WTC11 (cell line): ENCODE measurements at places on chromosomes 13 and 19. TPM values are rescaled to one million over a fixed set of nuclear protein-coding genes. Genes with fewer than 3 reads are reported as not detected.

NLRP7 gene
- total RNA-seq, result 4.1 to 6.8 TPM (median 5.0 TPM) in 3 replicates

NUMBL gene
- 30.3 to 38.6 TPM (median 34.9 TPM) in 3 replicates for total RNA-seq

DNA sequence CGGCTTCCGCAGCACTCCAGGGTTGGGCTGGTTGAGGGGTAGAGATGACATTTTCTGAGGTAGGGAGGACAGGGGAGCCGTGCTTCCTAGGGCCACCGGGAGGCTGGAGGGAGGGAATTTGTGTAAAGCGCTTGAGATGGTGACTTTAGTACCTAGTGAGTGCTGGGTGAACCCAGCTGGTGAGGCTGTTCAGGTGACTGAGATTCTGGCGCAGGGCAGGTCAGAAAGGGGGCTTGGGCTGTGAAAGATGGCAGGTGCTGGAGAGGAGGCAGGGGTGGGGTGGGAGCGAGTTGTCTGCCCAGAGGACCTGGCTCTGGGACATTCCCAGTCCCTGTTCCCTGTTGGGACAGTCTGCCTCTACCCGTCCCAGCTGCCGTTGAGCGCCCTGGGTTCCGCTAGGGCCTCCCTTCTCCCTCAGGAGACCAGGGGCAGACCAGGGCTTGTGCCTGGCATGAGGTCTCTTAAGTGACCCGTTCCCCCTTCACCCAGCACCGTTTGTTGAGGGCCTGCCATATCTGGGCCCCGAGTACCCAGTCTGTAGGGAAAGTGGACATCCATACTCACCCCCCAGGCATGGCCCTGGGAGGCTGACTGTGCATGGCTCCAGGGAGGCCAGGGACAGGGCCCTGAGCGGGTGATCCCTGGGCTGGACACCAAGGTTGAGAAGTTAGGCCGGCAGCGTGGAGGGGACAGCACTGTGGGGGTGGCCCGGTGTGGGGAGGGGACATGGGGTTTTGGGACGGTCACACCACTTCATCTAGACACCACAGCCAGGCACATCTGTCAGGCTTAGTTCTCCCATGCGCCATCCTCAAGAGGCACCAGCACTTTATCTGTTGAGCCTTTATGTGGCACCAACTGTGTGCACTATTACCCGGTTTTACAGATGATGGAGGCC, 5.0 kb downstream of the PTOV1 start:
- no peak for DNase-seq

GRIN3B gene
- 1.9 to 2.5 TPM (median 2.4 TPM) in 3 replicates for total RNA-seq

- DNase-seq, result no peak
These were observed 45.5 kb upstream of the CYP2A7 start for GRCh38 chr19:40927567-40927966.

DNA sequence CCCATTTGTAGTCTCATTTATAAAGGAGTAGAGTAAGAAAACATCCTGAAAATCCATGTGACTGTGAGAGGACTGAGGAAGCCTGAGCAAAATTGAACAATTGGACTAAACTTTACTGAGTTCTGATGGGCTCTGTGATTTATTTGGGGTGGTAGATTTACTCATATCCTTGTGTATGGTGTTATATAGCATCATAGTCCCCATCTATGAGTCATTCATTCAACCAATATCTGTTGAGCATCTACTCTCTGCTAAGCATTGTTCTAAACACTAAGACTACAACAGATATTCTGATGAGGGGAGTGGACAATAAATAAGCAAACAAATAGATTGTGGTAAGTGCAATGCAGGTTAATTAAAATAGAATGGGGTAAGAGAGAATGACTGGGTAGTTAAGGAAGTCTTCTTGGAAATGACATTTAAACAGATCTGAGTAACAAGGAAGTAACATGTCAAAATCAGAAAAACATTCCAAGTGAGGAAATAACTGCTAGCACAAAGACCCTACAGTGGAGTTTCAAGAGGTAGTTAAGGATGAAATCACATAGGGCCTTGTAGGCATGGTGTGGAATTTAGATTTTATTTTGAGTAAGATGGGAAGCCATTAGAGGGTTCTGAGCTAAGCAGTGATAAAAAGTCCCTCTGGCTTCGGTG, 36.3 kb upstream of the MLNR start:
- DNase-seq, result no peak

RASAL3 gene
- 1.2 to 2.3 TPM (median 1.6 TPM) in 3 replicates for total RNA-seq

SLITRK6 gene
- total RNA-seq, result 0.04 to 0.41 TPM (median 0.07 TPM) in 3 replicates

ZNF112 gene
- total RNA-seq, result 2.0 to 2.5 TPM (median 2.5 TPM) in 3 replicates

DNA sequence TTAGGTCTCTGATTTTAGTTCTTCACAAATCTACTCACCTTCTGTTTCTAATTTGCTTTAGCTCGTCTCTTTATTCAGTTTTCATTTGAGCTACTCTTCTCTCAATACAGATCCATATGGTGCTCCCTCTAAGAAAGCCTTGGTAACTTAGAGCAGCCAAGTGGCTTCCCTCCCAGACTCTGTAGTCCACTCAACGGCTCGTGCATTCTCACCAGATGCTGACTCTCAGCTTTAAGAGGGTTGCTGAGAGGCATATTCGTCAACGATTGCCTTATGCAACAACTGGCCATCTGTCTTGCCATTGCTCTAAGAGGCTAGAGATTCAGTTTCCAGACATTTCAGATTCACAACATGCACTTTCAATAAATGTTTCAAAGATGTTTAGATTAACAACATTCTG, 785.8 kb upstream of the SLC10A2 start:
- DNase-seq, result no peak

CCDC169 gene
- total RNA-seq, result 36.8 to 41.8 TPM (median 39.8 TPM) in 3 replicates
